Activated naive CD4-positive, alpha-beta T cell treated with anti-CD3 and anti-CD28 coated beads, Interleukin-2, amount 10 ng/mL, durations not matched to agents 5 hours and 36 hours (primary cell): ENCODE measurements at places on chromosomes 13 and 19. TPM values are rescaled to one million over a fixed set of nuclear protein-coding genes. Genes with fewer than 3 reads are reported as not detected.

Gene SLITRK5
- total RNA-seq = not detected

Gene CD177
- total RNA-seq = not detected

Gene OR10H2
- not detected for total RNA-seq

Gene VSTM1
- total RNA-seq = not detected

Gene ZNF780B
- 36.6 TPM for total RNA-seq

Gene SRRM5
- 0.40 TPM for total RNA-seq

Gene ASF1B
- 80.3 TPM for total RNA-seq

Gene PRR20C
- total RNA-seq = not detected

Gene ZNF835
- total RNA-seq = 0.99 TPM

Gene RDH8
- total RNA-seq = not detected

Gene KIR2DL3
- 0.34 TPM for total RNA-seq

Gene ZNF880
- total RNA-seq = 19.0 TPM

Gene KIR3DL1
- 0.12 TPM for total RNA-seq

Gene NLRP8
- total RNA-seq = not detected

Gene ZNF709
- 3.2 TPM for total RNA-seq

Gene MATK
- 35.8 TPM for total RNA-seq

Gene MEF2B
- total RNA-seq = 4.5 TPM

Gene PRR19
- 0.39 TPM for total RNA-seq

Gene LGALS7
- total RNA-seq = not detected

Gene TMEM221
- not detected for total RNA-seq

Gene SLAIN1
- total RNA-seq = 23.0 TPM

Gene N4BP2L1
- 46.4 TPM for total RNA-seq

Gene PCSK4
- 4.5 TPM for total RNA-seq

Gene SKA3
- total RNA-seq = 34.3 TPM

Gene GALP
- not detected for total RNA-seq

Gene ZNF575
- total RNA-seq = 6.6 TPM

Gene ITGBL1
- total RNA-seq = not detected

Gene C19orf67
- total RNA-seq = not detected

Gene ZIM2
- not detected for total RNA-seq

Gene TEKTIP1
- total RNA-seq = 5.7 TPM

Gene AP2S1
- 102 TPM for total RNA-seq

Gene ZNF136
- 16.4 TPM for total RNA-seq

Gene MCEMP1
- not detected for total RNA-seq

Gene SOX1
- total RNA-seq = not detected

Gene KRTDAP
- not detected for total RNA-seq

Gene ZNF28
- total RNA-seq = 24.6 TPM

Gene MYPOP
- 10.8 TPM for total RNA-seq

Gene SNAPC2
- total RNA-seq = 17.4 TPM

Gene RXFP2
- not detected for total RNA-seq

Gene HAUS5
- 48.0 TPM for total RNA-seq
